AG09309 (cell line): ENCODE measurements at places on chromosomes 13 and 19.

- no peak for DNase-seq
Measured at GRCh38 chr13:44879452-44880058, 109.7 kb downstream of the NUFIP1 start.

DNA sequence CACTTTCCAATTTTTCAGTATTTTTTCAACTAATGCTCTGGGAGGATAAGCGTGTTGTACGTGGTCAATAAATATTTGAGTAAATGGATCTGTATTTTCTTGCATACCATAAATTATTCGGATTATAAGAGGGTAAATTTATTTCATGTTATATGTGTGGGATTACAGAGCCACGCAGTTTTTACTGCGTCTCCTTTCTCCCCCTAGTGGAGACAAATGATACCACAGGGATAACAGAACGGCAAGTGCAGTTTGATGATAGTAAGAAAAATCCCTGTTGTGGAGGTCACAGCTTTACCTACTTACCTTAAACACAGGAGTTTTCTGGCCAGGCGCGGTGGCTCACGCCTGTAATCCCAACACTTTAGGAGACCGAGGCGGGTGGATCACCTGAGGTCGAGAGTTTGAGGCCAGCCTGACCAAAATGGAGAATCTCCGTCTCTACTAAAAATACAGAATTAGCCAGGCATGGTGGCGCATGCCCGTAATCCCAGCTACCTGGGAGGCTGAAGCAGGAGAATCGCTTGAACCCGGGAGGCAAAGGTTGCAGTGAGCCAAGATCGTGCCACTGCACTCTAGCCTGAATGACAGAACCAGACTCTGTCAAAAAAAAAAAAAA, 16.8 kb downstream of the MBD3L2B start:
- no peak for DNase-seq

DNA sequence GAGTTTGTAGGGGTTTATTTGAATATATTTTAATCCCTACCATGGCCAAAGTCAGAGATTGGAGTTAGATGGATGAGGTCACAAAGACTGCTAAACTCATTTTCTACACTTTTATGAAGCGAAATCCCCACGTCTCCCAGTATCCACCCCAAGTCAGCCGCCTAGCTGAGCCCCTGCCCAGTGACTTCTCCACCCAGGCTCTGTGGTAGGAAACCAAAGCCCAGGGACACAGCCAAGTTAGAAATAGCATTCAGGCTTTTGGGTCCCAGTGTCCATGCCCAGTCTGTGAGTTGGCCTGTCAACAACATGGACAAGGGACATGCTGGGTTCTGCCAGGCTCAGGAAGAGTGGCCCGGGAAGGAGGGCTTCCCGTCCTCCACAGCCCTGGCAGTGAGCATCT, 474.0 kb downstream of the FOXO1 start:
- no peak for DNase-seq

- DNase-seq = no peak
Measured at GRCh38 chr19:7883105-7883504, 5.2 kb upstream of the LRRC8E start.

- DNase-seq = no peak
Measured at GRCh38 chr13:31069808-31070534, 91.7 kb downstream of the HSPH1 start.

DNA sequence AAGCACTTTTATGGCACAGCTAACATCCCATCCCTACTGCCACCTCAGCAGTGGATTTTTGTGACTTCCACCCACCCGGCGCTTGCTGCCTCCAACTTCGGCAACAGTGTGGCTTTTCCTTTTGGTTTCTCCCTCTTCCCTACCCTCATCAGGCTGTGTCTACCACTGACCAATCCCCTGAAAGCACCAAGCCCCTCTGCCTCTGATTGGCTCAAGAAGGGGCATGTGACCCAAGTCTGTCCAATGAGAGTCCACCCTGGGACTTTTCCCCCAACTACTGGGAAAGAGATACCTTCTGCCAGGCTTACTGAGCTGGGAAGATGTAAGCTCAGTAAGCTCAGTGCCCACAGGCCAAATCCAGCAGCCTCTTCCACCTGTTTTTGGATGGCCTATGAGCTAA, 5.8 kb downstream of the SMIM7 start:
- no peak for DNase-seq
